Osteocyte (in vitro differentiated cells): ENCODE measurements at places on chromosomes 4 and X. TPM values are rescaled to one million over a fixed set of nuclear protein-coding genes. Genes with fewer than 3 reads are reported as not detected.

DNA sequence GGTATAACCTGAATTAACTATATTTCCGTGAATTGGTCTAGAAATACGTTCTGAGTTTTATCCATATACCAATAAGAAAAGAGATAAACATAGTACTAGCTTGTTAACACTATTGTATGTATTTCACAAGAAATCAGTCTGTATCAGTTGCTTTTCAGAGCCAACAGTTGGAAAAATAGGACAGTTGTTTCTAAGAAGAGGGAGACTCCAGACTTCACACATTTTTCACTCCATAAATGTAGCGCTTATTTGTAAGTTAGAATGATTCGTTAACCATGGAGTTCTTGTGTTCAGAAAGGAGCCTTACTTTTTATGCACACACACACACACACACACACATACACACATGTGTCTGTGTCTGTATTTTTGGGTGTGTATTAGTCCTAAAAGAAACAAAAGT is 376.7 kb upstream of the SMIM31 start:
- no peak overlapping the region for H3K4me3 ChIP-seq
- H3K27ac ChIP-seq: no peak overlapping the region
- peaks cover 3% of the 10 kb centered on the region for H3K4me1 ChIP-seq
- H3K36me3 ChIP-seq: no peaks in the 10 kb centered on the region

DNA sequence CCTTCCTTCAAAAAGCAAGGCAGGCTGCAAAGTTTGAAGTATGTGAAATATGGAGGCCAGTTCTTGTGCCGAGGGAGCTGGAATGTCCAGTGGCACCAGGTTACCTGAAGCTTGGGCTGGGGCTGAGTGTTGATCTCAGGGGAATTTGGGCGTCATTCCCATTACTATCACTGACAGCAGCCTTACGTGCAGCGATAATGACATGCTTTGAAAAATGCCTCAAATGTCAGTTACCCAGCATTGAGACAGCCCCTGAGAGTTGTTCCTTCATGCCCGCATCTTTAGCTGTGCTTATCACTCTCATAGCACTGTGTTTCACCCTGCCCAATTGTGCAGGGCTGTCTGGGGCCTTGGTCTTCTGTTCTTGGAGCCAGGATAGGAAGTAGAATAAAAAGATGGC is 27.4 kb downstream of the SLC16A2 start:
- peaks cover 19% of the 10 kb centered on the region for H3K4me1 ChIP-seq
- no peak overlapping the region for H3K27ac ChIP-seq
- H3K4me3 ChIP-seq: no peak overlapping the region
- no peaks in the 10 kb centered on the region for H3K36me3 ChIP-seq

- no peak overlapping the region for H3K27ac ChIP-seq
- no peak for DNase-seq
- H3K4me1 ChIP-seq: no peaks in the 10 kb centered on the region
- no peak overlapping the region for H3K4me3 ChIP-seq
These were observed 162.1 kb upstream of the EMCN start for GRCh38 chr4:100679926-100680325.

- peak within 1 kb of the TSS; percentile 91 for H3K27ac ChIP-seq
- H3K36me3 ChIP-seq: peaks cover 2% of the 10 kb centered on the region
- H3K27me3 ChIP-seq: no peaks in the 10 kb centered on the region
- H3K4me1 ChIP-seq: peaks cover 35% of the 10 kb centered on the region
- H3K4me3 ChIP-seq: peak within 1 kb of the TSS; percentile 94
These were observed at the start of gene STK32B for GRCh38 chr4:5051278-5052203. TSS of gene STK32B (plus strand) at chr4:5051480.

- no peaks in the 10 kb centered on the region for H3K36me3 ChIP-seq
- DNase-seq: no peak
- H3K4me3 ChIP-seq: no peak overlapping the region
These were observed 203.3 kb downstream of the NWD2 start for GRCh38 chr4:37447886-37448285.

GRCh38 chrX:132718431-132718958 is 229.7 kb upstream of the MBNL3 start:
- no peaks in the 10 kb centered on the region for H3K36me3 ChIP-seq
- H3K4me3 ChIP-seq: no peak overlapping the region
- H3K4me1 ChIP-seq: peaks cover 11% of the 10 kb centered on the region
- no peaks in the 10 kb centered on the region for H3K27me3 ChIP-seq
- DNase-seq: no peak

GRCh38 chr4:97252615-97253154 is 890.6 kb downstream of the STPG2 start:
- H3K27ac ChIP-seq: no peak overlapping the region
- H3K4me3 ChIP-seq: no peak overlapping the region
- H3K36me3 ChIP-seq: no peaks in the 10 kb centered on the region

GRCh38 chrX:13520936-13521335 is 48.5 kb upstream of the EGFL6 start:
- H3K4me3 ChIP-seq: no peak overlapping the region
- H3K4me1 ChIP-seq: peaks cover 7% of the 10 kb centered on the region
- peak overlapping the region; percentile 20 for H3K27ac ChIP-seq
- DNase-seq: no peak
- no peaks in the 10 kb centered on the region for H3K36me3 ChIP-seq

- no peak overlapping the region for H3K4me3 ChIP-seq
- no peaks in the 10 kb centered on the region for H3K4me1 ChIP-seq
- no peaks in the 10 kb centered on the region for H3K36me3 ChIP-seq
- peaks cover 9% of the 10 kb centered on the region for H3K27me3 ChIP-seq
These were observed 89.1 kb upstream of the TET2 start for GRCh38 chr4:105057370-105058105.

GRCh38 chr4:173243321-173243720 is 74.7 kb downstream of the GALNT7 start:
- no peak overlapping the region for H3K4me3 ChIP-seq
- no peak for DNase-seq
- no peaks in the 10 kb centered on the region for H3K27me3 ChIP-seq
- no peak overlapping the region for H3K27ac ChIP-seq
- no peaks in the 10 kb centered on the region for H3K36me3 ChIP-seq
- peaks cover 16% of the 10 kb centered on the region for H3K4me1 ChIP-seq

GRCh38 chr4:17877661-17878060 is 66.9 kb downstream of the NCAPG start:
- H3K4me3 ChIP-seq: no peak overlapping the region
- H3K27me3 ChIP-seq: no peaks in the 10 kb centered on the region
- DNase-seq: no peak
- H3K36me3 ChIP-seq: peaks cover 12% of the 10 kb centered on the region
- H3K27ac ChIP-seq: no peak overlapping the region

DNA sequence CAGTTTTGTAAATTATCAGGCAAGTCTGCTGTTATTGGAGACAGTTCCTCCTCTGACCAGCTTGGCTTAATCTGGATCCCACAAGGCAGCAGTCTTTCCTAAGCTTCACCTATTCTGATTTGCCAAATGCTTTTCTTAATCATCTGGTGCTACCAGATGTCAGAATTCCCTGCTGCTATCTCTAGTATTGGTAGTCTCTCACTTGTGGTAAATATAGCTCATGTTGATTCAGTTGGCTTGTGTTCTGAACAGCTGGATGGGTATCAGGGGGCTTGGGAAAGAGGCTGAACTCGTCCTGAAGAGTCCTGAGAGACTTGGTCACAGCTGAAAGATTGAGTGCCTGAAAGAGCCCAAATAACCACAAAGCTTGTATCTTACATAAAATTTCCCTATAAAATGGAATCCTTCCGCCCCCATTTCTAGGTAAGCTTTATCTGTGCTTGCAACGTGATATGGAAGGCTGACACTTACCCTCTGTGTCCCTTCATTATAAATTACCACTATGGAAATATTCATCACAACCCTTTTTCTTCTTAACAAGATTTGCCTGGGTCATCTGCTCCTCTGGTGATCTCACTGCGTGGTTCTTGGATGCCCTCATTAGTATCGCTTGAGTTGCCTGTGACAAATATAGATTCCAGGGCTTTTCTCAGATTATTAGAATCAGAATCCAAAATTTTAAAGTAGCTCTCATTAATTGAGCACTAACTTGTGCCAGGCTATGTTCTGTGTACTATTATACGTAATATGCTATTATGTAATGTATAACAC is 104.1 kb upstream of the GPRIN3 start:
- H3K4me3 ChIP-seq: no peak overlapping the region
- no peaks in the 10 kb centered on the region for H3K36me3 ChIP-seq
- no peaks in the 10 kb centered on the region for H3K4me1 ChIP-seq

- H3K27me3 ChIP-seq: no peaks in the 10 kb centered on the region
- no peak for DNase-seq
- no peaks in the 10 kb centered on the region for H3K4me1 ChIP-seq
- no peak overlapping the region for H3K27ac ChIP-seq
- H3K36me3 ChIP-seq: no peaks in the 10 kb centered on the region
- H3K4me3 ChIP-seq: no peak overlapping the region
These were observed 52.0 kb downstream of the CXorf58 start for GRCh38 chrX:23959781-23960180.

GRCh38 chr4:87697272-87697671 is 47.2 kb downstream of the DMP1 start:
- H3K4me3 ChIP-seq: no peak overlapping the region
- H3K27me3 ChIP-seq: peaks cover 9% of the 10 kb centered on the region
- no peaks in the 10 kb centered on the region for H3K36me3 ChIP-seq
- no peak for DNase-seq
- H3K27ac ChIP-seq: no peak overlapping the region

DNA sequence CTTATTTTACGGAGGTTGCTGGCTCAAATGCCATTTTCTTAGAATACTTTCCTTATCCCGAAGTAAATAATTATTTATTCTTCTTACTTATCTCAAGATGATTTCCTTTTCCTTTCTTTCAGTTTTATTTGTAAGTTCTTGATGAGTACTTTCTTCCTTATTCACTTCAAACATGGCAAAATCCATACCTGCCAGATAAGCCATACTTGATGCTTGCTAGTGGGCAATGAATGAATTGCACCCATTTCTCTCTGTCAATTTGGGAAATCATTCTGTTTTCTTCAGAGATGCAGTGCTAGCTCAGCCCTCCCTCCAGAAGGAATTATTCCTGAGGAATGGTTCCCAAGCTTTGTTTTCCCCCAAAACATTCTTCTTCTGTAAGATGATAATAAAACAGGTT is 598.3 kb downstream of the SPRY1 start:
- DNase-seq: no peak
- no peak overlapping the region for H3K4me3 ChIP-seq
- H3K4me1 ChIP-seq: peaks cover 17% of the 10 kb centered on the region
- no peaks in the 10 kb centered on the region for H3K36me3 ChIP-seq

The MAGEB10 gene
- total RNA-seq: not detected in 2 replicates

The LONRF3 gene
- not detected in 2 replicates for total RNA-seq

The NPNT gene
- not detected in 2 replicates for total RNA-seq

The HSFX2 gene
- total RNA-seq: 0.64 TPM in 1 of 2 replicates, not detected in the other

The IQCM gene
- total RNA-seq: not detected in 2 replicates

The LSM6 gene
- 19.9 and 24.2 TPM in 2 replicates for total RNA-seq

The RHOXF2B gene
- not detected in 2 replicates for total RNA-seq

The PITX2 gene
- total RNA-seq: not detected in 2 replicates
